ENCODE measurements at places on chromosomes 5 and 9.
A peak's percentile ranks its signal among the peaks of the same experiment; 100 is the strongest.

GRCh38 chr9:134942788-134943184, 25.1 kb upstream of the FCN1 start:
- DNase-seq, result no peak

DNA sequence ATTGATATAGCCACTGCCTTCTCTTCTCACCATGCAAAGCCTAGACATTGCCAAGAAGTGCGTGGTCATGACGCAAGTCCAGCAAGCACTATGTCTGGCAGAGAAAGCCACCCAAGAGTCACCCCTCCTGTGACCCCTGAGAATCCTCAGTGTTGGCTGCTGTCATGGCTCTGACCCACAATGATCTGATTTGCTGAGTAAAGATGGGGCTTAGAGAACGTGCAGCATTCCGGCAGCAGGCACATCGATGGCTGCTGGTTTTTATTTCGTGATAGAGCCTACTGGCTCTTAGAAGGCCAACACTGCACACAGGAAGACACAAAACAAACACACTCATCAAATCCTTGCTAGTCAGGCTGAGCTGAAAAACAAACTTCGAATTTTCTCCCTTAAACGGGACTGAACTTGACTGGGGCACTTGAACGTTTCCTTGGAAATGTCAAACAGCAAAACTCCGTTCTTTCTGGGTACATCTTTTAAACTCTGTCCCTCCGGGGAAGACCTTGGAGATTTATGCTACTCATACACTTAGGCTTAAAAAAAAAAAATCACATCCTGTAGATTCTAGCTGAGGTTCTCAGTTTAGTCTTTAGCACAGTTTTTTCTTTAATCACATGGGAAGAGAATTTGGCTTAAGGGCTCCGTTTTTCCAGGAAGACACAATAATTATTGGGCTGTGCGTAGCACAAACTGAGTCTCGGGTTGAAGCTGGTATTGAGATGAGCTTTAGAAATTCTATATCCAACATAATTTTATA, 88.2 kb upstream of the BASP1 start:
- DNase-seq, result no peak

GRCh38 chr9:87678650-87679355, 47.1 kb upstream of the CTSL start:
- no peak for DNase-seq

- no peak for DNase-seq
These were observed 39.6 kb downstream of the WNK2 start for GRCh38 chr9:93223260-93224180.

DNA sequence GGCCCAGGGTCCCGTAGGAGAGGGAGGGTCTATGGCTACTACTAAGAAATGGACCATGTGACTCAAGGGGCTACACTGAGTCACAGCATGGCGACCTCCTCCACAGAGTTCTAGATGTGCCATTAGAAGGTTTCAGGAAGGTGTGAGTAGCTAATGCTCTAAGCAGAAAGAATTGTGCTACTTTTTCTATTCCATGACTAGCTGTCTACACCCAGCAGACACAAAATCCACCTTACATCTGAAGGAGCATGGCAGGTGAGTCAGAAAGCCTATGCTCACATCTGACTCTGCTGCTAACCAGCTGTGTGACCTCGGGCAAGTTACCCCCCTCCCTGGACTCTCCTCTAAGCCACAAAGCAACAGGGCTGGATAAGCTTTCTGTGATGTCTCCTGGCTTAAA, 14.4 kb upstream of the MEIKIN start:
- no peak for DNase-seq

DNA sequence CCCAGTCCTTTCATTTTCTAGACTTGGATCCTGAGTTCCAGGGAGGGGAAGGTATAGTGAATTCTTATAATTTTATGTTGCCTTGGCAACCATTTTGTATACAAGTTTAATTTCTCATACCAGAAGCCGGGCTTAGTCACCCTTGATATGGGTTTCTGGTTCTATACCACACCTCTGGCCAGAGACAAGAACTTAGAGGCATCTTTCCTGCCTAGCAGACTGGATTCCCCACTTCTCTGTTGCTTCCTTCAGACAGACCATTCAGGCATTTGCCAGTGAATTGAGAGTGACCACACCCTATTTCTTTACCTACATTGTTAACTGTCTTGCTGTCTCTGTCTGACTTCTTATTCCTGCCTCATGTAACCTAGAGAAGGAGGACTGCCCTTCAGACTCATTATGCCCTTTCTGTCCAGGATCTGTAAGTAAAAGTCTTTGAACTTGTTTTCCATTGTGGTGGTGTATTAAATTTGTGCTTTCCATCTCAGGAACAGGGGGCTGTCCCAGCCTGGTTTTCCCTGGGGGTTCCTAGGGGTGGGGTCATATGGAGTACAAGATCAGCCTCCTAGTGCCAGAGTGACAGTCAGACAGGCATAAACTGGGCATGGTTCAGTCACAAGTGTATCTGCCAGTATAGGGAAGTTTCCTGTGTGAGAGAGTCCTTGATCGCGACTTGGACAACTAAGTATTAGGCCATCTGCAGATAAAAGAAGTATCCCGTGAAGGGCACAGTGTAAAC, 27.4 kb downstream of the TNFSF8 start:
- DNase-seq, result no peak

- DNase-seq, result peak; percentile 24
These were observed 83.3 kb downstream of the GTF3C4 start for GRCh38 chr9:132753593-132753880.

DNA sequence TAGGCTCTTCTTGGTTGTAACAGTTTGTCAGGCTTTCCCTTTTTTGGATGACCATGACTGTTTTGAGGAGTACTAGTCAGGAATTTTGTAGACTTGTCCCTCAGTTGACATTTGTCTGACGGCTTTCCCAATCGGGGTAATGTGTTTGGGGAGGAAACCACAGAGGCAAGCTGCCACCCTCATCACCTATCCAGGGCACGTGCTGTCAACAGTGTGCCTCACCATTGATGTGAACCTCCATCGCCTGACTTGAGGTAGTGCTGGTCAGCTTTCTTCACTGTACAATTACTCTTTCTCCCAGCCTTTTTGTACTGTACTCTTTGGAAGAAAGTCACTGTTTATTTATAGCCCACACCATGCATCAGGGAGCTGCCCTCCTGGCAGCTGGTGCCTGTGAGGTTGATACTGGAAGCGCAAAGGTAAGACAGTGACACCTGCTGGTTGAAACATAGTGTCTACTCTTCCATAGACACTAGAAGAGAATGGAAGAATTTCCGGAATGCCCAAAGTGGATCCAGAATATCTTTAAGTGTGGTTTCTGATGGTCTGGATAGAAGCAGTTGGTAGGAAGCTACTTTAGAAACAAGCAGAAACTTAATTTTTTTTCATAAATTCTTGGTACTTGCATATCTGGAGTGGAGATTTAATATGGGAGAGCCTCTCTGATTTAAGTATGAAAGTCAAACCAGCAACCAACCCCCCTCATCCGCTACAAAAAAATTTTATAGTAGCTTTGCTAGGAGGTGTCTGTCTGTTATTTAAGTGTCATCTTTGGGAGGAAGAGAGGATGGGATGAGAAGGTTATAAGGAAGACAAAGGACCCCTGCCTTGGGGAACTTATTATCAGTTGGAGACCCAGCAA, 69.3 kb downstream of the SNX30 start:
- no peak for DNase-seq

DNA sequence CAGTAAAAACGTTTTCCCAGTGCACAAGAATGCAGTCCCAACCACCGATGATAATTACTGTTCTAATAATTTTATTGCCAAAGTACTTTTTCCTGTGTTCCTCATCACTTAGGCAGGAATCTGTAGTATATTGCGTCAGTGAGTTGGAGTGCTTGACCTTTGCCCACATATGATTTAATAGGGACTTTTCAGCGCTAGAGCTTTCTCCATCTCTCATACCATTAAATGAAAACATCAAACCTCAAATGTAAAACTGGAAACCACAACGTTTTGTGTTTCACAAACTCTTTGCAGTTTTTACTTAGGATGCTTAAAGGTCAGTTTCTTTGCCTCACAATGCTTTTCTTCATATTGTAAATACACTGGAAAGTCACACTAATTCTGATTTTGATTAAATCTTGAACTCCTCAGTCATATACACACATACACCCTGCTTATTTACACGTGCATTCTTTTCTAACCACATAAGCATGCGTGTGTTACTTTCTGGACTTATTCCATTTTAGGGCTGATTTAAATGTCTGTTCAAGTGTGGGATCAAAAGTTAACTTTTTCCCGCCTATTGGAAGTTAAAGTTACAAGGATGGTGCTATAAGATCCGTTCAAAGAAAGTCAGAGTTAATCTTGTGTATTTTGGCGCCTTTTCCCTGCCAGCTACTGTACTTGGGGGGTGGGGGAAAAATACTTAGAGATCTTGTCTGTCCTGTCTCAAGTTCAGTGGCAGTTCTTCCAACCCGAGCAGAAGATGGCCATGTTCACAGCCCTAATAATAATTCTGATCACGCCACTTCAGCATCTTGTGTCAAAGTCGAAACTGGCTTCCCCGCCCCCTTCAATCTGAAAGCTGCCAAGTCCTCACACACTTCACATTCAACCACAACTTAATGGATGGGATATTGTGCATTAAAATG, 6.6 kb upstream of the NFIB start:
- no peak for DNase-seq

DNA sequence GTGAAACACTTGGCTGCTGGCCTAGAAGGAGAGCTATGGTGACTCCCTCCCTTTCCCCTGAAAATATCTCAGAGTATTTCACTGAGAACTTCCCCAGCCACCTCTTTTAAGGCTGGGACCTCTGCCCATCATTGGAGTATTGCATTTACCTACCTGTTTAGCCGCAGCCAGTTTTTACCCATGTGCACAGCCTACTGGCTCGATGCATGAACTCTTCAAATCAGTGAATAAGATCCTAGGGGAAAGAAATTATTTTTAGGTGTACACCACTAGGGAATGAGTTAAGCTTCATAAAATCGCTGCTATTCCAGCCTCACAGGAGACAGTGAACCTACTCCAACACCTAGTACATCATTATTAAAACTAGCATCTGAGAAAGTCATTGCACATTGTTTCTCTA, 16.8 kb upstream of the FAM174A start:
- no peak for DNase-seq

- DNase-seq, result no peak
These were observed 112.4 kb downstream of the SSBP2 start for GRCh38 chr5:81638471-81638870.

DNA sequence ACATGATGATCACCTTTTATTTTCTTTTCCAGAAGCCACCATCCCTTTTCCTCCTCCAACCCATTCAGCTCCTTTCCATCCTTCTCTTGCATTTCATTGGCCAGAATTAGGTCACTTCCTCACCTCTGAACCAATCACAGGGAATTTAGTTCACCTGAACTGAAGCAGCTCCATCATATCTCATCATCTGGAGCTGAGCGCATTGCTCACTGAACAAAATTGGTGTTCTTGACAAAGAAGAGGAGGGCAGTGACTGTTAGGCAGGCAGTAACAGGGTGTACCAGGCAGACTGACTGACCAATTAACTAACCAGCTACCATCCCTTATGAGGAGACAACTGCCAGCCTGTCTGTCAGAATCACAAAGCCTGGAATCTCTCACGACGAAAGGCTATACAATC, 1.8 kb upstream of the ZNF354A start:
- DNase-seq, result no peak

DNA sequence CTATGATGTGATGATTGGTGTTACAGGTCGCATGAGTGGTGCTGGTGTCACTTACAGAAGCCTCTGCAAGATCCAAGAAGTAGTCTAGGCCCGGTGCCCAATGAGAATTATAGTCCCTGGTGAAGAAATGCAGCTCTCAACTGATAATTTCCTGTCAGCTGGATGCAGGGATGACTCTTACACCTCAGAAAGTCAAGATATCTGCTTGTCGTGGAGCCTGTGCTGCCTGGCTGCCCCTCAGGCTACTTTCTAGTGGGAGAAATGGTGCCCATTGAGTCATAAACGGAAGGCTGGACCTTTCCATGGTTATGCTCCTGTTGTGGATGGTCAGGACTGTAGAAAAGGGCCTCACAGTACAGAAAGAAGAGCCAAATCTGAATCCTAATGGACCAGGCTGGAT, 46.8 kb upstream of the NXNL2 start:
- DNase-seq, result no peak

- DNase-seq, result no peak
These were observed 5.0 kb downstream of the NOP16 start for GRCh38 chr5:176383248-176383905.

DNA sequence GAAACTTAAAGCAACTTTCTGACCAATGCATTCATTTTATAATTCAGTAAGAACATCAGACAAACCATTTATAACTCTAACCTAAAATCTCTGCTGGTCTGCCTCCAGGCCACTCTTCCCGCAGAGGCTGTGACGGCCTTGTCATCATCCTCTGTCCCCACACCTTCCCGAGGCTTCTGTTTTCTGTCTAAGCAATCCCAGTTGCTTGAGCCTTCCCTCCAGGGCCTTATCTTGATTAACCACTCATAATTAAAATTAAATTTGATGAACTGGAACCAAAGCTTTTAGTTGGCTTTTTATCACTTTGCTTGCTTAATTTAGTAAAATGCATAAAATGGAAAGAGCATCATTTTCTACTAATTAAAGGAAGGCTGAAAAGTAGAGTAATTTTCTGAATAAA, 312.4 kb downstream of the DIRAS2 start:
- DNase-seq, result no peak

GRCh38 chr9:28503573-28503972, 930.3 kb upstream of the C9orf72 start:
- no peak for DNase-seq

DNA sequence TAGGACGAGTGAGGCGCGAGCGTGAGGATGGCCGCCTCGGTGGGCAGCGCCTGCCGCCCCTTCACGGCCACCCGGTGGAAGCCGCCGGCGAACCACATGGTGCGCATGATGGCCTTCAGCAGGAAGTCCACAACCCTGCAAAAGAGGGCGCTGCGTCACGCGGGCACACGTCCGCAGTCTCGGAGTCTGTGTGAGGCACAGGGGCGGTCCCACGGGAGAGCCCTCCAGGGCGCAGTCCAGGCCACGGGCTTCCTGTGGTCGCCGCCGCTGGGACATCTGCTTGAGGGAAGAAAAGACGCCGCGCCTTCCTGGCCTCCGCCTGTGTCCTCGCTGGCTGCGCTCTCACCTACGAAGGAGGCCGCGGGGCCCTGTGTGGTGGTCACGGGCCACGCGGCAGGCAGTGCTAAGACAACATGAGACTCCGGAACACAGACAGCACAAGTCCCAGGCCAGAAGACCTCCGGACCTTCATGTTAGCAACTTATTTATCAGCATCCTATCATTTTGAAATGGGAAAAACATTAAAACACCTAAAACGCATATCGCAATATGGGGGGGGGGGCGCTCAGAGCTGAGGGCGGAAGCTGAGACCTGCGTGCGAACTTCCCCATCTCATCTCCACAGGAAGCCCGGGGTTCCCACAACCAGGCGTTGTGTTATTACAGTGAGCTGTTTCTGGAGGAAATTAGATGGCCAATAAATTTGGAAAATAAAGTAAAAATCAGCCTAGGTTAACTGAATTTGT, 28.8 kb downstream of the LPCAT1 start:
- peak; percentile 92 for DNase-seq

GRCh38 chr9:131727184-131727759, 12.6 kb downstream of the RAPGEF1 start:
- DNase-seq, result no peak

GRCh38 chr9:97484134-97484533, 17.3 kb upstream of the TMOD1 start:
- DNase-seq, result no peak

All from cardiac septum (tissue), 1 donor.